ENCODE measurements at places on chromosomes 12 and 14.

GRCh38 chr12:13208533-13209435, 12.3 kb downstream of the EMP1 start:
- DNase-seq: no peak

GRCh38 chr14:102377696-102378095, 15.0 kb downstream of the TECPR2 start:
- no peak for DNase-seq

DNA sequence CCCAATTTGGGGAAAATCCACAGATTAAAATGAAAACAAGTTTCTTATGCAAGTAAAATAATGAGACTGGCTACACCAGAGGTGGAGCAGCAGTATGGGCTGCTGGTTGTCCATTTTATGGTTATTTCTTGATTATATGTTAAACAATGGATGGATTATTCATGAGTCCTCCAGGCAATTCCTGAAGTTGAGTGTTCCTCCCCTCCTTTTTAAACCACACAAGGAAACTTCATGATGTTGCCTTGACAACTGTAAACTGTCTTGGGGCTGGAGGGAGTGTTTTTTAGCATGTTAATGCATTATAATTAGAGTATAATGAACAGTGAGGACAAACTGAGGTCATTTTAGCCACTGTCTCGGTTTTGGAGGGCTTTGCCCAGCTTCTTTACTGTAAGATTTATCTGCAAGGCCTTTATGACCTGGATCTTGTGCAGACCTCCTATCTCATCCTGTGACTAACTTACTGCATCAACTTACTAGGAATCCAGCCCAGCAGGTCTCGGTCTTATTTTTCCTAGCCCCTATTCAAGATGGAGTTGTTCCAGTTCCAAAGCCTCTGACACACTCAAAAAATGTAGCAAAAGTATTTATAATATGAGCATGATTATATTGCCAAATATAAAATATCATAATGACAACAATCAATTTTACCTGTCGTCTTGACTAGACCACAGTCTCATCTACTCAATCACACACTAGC, 534.0 kb downstream of the TMEM121 start:
- DNase-seq: no peak

DNA sequence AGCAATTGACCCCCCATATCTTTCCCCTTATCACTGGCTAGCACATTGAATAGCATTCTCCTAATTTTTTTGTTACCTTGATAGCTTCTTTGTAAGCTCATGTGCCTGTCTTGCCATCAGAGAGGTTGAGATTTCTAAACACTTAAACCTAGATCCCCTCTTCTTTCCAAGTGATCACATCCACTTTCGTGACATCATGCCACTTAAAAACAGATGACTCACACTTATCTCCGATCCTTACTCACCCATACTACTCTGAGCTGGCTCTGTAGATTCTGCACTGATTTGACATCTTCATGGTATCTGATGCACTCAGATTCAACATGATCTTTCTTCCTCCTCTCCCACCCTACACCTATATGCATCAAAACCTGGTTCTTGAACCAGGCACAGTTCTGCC, 10.5 kb downstream of the GPR137C start:
- DNase-seq: no peak

DNA sequence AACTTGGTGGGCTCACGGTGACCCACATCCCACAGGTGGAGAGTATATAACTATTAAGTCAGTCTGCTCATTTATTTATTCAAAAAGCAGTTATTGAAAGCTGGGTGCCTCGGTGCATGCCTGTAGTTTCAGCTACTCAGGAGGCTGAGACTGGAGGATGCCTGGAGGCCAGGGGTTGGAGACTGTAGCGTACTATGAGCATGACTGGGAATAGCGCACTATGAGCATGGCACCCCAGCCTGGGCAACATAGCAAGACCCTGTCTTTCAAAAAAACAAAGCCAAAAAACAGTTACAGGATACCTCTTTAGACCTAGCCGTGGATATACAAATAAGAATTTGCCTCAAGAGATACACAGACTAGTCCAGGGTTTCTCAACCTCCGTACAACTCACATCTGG, 139.8 kb downstream of the ZFP36L1 start:
- no peak for DNase-seq

- DNase-seq: no peak
These were observed 66.0 kb downstream of the SLC38A6 start for GRCh38 chr14:61047021-61047420.

Data from caudate nucleus (tissue), 63 donors.